ENCODE measurements at places on chromosomes 7 and 10. TPM values are rescaled to one million over a fixed set of nuclear protein-coding genes. Genes with fewer than 3 reads are reported as not detected.

CALHM1 gene
- not detected for total RNA-seq

CFAP58 gene
- 0.29 TPM for total RNA-seq

SYCE1 gene
- not detected for total RNA-seq

GAD2 gene
- not detected for total RNA-seq

PPP1R17 gene
- total RNA-seq, result not detected

IDI1 gene
- 118 TPM for total RNA-seq

ZNF786 gene
- total RNA-seq, result 3.6 TPM

HTR5A gene
- not detected for total RNA-seq

C10orf105 gene
- not detected for total RNA-seq

PAX4 gene
- not detected for total RNA-seq

NANOS1 gene
- total RNA-seq, result 3.9 TPM

C7orf33 gene
- not detected for total RNA-seq

ARMC3 gene
- total RNA-seq, result 0.23 TPM

PTN gene
- total RNA-seq, result 21.5 TPM

CRTAC1 gene
- not detected for total RNA-seq

TAS2R41 gene
- total RNA-seq, result not detected

ADRA2A gene
- total RNA-seq, result not detected

TMEM176A gene
- total RNA-seq, result not detected

NME8 gene
- not detected for total RNA-seq

HOXA4 gene
- 14.6 TPM for total RNA-seq

PRKCQ gene
- total RNA-seq, result 4.5 TPM

FFAR4 gene
- total RNA-seq, result not detected

GNG11 gene
- 43.6 TPM for total RNA-seq

PNLIPRP3 gene
- not detected for total RNA-seq

TBXAS1 gene
- total RNA-seq, result 11.1 TPM

C10orf67 gene
- total RNA-seq, result 0.43 TPM

FBXL13 gene
- total RNA-seq, result 0.51 TPM

CYP26C1 gene
- 0.43 TPM for total RNA-seq

ANKRD61 gene
- not detected for total RNA-seq

ZNF425 gene
- total RNA-seq, result 0.87 TPM

IFIT3 gene
- 5.3 TPM for total RNA-seq

NPC1L1 gene
- total RNA-seq, result 0.23 TPM

PON1 gene
- total RNA-seq, result not detected

NXPH1 gene
- not detected for total RNA-seq

SCD gene
- 303 TPM for total RNA-seq

GIMAP6 gene
- not detected for total RNA-seq

TAS2R5 gene
- 0.35 TPM for total RNA-seq

All from epithelial cell of proximal tubule (primary cell).